Spinal cord (tissue), 10 donors: ENCODE measurements at places on chromosomes 13 and 19.

- DNase-seq: no peak
Observed at GRCh38 chr13:52371736-52372247, 34.2 kb downstream of the THSD1 start.

DNA sequence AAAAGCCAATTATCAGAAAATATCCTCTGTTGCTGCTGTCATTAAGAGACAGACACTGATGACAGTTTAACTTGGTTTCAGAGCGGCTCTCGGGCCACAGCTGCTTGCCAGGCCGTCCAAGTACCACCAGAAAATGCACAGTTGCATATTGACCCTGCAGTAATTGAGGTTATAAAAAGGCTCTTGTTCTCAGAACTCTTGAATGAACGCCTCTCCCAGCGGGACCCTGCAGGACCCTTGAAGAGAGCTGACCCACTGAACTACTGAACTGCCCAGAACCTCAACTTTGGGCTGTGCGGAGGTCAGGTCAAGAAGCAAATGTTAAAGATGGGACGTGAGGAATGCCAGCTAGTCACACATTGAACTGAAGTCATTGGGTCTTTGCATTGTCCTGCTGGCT, 1559.0 kb upstream of the SLC10A2 start:
- no peak for DNase-seq

DNA sequence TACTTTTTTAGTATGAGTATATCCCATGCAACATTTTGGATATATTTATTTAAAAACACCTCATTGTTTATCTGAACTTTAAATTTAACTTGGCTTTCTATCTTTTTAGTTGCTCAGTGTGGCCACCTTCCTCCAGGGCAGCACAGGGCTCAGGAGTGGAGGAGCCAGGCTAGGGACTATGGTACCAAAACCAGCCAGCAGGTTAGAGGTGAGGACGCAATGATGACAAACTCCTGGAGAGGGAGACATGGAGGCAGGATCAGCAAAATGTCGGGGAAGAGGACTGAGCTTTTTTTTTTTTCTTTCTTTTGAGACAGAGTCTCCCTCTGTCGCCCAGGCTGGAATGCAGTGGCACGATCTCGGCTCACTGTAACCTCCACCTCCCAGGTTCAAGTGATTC, 29.6 kb upstream of the CALM3 start:
- no peak for DNase-seq

DNA sequence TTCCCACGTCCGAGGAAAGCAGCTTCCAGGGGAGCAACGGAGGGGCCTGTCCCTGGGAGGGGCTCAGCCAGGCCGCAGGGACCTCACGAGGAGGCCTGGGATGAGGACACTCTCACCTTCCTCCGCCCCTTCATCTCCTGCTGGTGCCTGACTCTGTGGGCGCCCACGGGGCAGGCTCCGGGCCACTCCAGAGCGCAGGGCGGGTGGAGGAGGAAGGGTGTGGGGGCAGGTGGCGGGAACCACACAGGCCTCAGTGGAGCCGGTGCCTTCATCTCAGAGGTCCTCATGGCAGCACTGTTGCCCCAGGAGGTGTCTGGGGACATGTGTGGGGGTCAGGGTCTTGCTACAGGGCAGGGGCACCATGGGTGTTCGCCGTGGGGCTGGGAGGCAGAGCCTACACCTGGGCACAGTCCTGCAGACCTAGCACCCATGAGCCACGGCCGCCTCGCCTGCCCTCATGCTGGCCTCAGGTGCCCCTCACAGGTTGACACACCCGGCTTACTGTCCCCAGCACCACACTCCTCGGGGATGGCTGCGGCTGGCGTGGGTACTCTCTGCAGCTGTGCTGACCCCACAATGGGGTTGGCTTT, 10.1 kb upstream of the TMEM255B start:
- DNase-seq: no peak

DNA sequence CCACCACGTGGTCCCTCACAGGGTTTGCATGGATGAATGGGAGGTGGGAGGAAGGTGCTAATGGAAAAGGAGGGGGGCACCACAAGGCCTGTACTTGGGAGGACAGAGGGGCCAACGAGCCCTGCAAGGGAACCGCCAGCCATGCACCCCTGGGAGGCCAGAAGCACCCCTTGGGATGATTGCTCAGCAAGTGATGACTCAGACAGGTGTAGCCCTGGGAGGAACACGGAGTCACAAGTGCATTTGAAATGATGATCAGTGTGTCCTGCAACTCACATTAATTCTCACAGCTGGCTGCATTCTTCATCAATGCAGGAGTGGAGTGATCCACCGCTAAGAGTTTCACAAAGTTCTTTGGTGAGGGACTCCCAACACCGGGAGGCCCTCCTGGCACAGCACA, 82.8 kb upstream of the ZNF254 start:
- DNase-seq: no peak

GRCh38 chr13:79448413-79448812, 32.5 kb upstream of the NDFIP2 start:
- DNase-seq: no peak

- DNase-seq: no peak
Observed at GRCh38 chr13:76043874-76044273, 407.7 kb downstream of the LMO7 start.

DNA sequence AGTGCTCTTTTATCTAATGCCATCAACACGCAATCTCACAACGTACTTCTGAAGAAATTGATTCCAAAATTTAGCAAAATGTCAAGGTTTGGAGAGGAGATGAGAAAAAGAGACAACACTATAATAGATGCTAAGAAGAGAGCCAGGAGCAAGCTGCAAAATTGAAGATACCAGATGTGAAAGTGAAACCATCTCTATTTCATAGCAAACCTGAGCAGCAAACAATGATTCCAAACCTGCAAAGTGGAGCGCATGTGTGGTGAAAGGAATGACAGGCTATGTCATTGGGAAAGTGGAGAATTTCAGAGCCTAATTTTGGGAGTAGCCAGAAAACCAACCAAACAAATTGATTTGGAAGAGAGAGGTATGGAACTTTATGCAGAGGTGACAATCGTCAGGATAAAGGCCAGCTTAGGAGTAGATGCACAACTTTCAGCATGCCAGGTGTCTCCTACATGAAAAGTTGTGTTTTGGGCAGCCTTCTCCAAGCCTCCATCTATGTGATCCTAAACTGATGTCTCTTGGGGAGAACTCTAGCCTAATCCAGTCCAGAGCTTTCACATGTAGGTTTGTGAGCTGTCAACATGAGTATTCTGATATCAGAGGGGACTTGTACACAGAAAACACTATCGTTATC, 158.4 kb upstream of the FNDC3A start:
- DNase-seq: no peak

GRCh38 chr13:57408312-57408711, 223.2 kb upstream of the PCDH17 start:
- peak; percentile 3 for DNase-seq

GRCh38 chr19:14390548-14390947, 9.3 kb downstream of the ADGRE5 start:
- DNase-seq: no peak

- no peak for DNase-seq
Observed at GRCh38 chr13:38866649-38867048, 124.0 kb downstream of the STOML3 start.

GRCh38 chr13:101211261-101211660, 205.0 kb downstream of the NALCN start:
- DNase-seq: no peak

DNA sequence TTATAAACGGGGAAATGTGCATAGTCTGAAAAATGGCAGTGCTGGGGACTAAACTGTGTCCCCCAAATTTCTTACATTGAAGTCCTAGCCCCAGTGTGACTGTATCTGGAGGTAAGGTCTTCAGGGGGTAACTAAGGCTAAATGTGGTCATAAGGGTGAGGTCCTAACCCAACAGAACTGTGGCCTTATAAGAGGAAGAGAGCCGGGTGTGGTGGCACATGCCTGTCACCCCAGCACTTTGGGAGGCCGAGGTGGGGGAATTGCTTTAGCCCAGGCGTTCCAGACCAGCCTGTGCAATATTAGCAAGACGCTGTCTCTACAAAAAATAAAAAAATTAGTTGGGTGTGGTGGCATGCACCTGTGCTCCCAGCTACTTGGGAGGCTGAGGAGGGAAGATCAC, 17.8 kb downstream of the PROZ start:
- DNase-seq: no peak

- no peak for DNase-seq
Observed at GRCh38 chr13:39462428-39462827, 140.6 kb downstream of the LHFPL6 start.

GRCh38 chr19:29385191-29385795, 140.5 kb upstream of the VSTM2B start:
- no peak for DNase-seq

GRCh38 chr13:110248449-110249143, 58.4 kb downstream of the COL4A1 start:
- DNase-seq: no peak

DNA sequence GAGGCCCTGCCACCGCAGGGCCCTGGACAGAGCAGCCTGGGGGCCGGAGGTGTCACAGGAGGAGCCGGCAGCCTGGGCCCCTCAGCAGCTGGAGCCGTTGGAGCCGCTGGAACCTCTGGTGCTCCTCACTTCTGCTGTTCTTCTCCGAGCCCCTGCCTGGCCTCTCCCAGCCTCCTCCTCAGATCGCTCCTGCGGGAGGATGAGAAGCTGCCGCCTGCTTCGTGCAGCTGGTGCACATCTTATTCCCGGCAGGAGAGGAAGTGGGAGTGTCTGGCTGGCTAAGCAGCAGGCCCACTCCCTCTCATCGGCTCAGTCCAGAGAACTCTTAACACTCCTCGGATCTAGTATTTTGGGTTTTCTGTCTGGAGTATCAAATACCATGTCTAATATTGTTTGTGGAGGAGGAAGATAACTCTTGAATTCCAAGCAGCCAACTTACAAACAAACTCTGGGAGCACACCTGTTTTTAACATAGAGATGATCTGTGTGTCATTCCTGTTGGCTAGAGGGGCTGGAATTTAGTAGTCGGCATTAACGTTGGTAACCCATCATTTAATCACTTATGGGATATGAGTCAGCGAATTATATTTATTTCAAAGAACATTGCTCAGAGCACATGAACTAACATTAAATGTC, 37.1 kb upstream of the RNF113B start:
- DNase-seq: no peak

DNA sequence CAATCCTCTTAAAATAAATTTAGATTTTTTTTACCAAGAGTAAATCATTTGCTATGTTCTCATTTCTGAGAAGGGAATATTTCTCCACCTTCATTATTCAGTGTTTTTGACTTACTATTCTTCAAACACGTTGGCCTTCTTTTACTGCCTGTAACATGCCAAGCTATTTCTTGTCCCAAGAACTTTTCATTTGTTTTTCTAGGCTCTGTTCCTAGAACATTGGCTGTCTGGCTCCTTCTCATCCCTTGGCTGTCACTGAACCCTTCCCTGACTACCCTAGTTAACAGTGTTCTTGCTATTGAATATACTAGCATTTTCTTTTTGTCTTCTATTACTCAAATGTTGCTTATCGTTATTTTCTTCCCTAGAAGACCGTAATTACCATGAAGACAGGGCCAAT, 248.1 kb downstream of the ITGBL1 start:
- DNase-seq: no peak

- DNase-seq: no peak
Observed at GRCh38 chr19:11069561-11069960, 19.7 kb upstream of the LDLR start.

DNA sequence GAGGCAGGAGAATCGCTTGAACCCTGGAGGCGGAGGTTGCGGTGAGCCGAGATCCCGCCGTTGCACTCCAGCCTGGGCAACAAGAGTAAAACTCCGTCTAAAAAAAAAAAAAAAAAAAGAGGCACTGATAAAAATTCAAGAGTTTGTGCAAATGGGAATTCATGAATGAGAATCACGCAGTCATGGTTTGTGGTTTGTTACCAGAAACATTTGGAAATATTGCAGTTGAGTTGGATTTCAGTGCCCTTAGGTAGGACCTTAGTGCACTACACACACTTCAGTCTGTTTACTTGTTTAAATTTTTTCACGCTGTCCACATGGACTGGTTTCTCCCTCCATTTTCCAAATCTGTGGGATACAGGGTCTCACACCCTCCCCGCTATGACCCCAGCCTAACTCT, 28.4 kb downstream of the ZNF844 start:
- no peak for DNase-seq

GRCh38 chr13:48653472-48653939, at the start of gene CYSLTR2:
Gene CYSLTR2 (plus strand): TSS chr13:48653929. CDS start chr13:48706818, 52,889 bp downstream.
- peak; percentile 15 for DNase-seq

GRCh38 chr19:34880034-34880433, 46.7 kb upstream of the ZNF30 start:
- no peak for DNase-seq

DNA sequence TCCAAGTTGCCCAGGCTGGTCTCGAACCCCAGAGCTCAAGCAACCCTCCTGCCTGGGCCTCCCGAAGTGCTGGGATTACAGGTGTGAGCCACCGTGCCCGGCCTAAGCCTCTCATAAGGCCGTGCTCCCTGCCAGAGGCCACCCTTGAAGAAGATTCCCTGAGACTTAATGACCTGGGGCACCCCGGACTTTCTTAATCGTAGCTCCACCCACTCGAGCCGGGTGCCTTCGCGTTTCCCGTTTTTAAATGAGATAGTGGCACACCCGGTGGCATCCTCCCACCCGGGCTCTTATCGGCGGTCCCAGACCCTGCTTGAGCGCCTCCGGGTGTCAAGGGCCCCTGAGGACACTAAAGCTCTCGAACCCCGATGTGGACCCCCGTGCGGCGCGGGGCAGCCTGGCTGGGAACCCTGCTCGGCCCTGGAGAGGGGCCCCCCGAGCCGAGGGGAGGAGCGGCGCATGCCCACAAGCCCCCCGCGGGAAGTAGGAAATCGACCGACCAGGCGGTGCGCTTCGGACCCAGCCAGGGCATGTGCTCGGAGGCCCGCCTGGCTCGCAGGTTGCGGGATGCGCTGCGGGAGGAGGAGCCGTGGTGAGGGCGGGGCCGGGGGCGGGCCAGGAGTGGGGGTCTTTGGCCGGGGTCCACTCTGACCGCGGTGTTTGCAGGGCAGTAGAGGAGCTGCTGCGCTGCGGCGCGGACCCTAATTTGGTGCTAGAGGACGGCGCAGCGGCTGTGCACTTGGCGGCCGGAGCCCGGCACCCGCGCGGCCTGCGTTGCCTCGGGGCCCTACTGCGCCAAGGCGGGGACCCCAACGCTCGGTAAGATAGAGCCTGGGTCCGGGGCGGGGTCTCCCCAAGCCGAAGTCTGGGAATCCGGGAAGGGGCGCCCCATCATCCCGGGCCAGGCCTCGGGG, at the start of gene ANKLE1:
Gene ANKLE1 (plus strand): TSS at position 511 of the 914 bp plus-strand sequence. CDS start 20 bp downstream, at position 531.
- DNase-seq: peak; percentile 50

DNA sequence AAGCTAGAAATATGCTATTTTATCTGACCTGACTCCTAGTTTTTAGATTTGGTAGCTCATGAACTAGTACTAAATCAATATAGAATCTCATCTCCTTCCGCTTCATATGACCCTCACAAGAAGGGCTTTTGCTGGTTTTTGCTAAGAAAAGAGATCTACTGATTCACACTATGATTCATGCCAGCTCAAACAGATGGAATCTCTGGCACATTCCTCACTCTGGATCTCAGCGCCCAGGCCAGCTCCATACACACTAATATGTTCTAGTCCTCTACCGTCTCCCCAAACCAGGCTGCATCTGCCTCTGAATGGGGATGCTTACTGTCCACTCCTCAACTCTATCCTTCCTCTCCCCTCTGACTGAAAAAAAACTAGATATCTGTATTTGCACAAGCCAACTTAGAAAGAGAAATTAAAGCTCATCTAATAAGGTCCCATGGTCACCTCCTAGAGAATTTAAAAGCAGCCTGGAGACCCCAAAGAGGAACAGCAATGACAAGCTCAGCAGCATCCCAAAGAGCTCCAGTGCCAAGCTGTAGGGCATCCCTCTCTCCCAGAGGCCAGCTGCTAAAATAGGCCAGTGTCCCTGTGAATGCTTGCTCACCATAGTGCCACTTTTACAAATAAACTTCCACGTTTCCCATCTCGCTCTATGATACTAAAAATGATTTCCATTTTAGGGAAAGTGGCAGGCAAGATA, 74.9 kb downstream of the LHFPL6 start:
- no peak for DNase-seq

- DNase-seq: no peak
Observed at GRCh38 chr13:21528616-21529015, 69.5 kb upstream of the ZDHHC20 start.
